Activated CD8-positive, alpha-beta T cell treated with anti-CD3 and anti-CD28 coated beads for 36 hours (primary cell): ENCODE measurements at places on chromosomes 3 and 15. TPM values are rescaled to one million over a fixed set of nuclear protein-coding genes. Genes with fewer than 3 reads are reported as not detected.

- DNase-seq, result no peak
Observed at GRCh38 chr3:149479621-149480325, 5.3 kb downstream of the TM4SF4 start.

- no peak for DNase-seq
Observed at GRCh38 chr15:59439576-59439975, 1.6 kb downstream of the FAM81A start.

GRCh38 chr15:98567951-98568350 is 80.4 kb upstream of the IGF1R start:
- no peak for DNase-seq

SLC6A1 gene
- total RNA-seq, result not detected

- DNase-seq, result no peak
Observed at GRCh38 chr3:4939276-4939675, 40.0 kb upstream of the BHLHE40 start.

KBTBD8 gene
- total RNA-seq, result 11.1 TPM

ANKRD63 gene
- not detected for total RNA-seq

PRSS50 gene
- total RNA-seq, result not detected

GOLGA6L1 gene
- not detected for total RNA-seq

DNA sequence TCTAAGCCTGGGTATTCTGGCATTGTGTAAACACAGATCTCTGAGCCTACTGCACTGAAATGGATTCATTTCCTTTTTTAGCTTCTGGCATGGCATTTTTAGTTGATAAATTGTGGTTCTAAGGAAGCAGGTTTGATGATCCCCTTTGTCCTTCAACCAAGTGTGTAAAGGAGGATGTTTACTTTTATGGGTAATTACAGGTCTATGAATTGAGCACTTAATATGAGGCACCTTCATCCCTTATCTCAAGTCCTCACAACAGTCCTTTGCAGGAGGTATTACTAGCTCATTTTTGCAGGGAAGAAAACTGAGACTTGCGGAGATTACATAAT is 30.8 kb upstream of the ZBTB38 start:
- DNase-seq, result no peak

GRCh38 chr3:160950542-160950941 is 154.6 kb downstream of the B3GALNT1 start:
- DNase-seq, result no peak

DNA sequence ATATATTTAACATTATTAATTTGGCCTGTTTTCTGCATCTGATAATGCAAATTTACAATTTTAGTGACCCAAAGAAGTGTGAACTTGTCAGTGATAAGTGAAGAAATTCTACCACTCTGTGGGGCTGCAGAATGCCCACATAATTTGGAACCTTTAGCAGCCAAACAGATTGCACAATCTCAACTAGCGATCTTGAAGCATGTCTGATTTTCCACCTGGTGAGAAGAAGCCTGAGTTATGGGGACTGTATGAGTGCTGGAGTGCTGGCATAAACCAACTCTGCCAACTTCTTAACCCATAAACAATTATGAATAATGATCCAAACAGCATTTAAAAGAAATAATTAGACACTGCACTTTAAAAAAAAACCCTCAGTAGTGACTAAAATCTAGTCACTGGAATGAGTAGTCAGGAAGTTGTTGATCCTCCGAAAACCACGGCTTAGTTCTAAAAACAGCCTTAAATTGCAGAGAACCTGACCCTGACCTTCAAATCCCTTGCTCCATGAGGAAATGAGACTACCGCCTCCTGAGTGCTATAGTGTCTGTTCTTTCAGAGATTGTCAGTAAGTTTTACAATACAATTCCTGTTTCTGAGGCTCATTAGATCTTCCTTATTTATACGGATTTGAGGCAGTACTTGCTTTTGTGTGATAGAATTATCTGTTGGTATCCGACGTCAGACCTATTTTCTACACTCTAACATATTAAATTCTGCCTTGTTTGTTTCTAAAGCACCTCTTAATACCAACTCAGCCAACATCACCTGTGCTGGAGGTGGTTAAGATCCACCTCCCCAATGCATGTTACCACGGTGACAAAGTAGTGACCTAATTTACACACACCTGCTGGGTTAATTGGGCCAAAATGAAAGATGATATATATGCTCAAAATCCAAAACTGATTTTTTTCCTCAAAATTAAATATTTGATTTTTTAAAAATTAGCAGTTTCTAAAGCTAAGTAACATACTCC is 267.7 kb downstream of the ZBTB20 start:
- no peak for DNase-seq

GRCh38 chr15:53910236-53910849 is 67.9 kb upstream of the UNC13C start:
- DNase-seq, result no peak

DNA sequence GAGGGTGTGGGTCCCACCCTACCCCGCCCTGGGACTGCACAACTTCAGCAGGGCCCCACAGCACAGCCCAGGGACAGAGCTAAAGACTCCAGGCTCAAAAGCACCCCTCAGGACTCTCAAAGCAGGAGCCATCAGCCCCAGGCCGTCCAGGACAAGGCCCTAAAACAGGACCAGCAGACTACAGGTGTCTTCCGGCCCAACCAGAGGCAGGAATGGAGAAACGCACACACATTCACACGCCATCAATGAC is 26.1 kb downstream of the ATRIP start:
- DNase-seq, result no peak

DNA sequence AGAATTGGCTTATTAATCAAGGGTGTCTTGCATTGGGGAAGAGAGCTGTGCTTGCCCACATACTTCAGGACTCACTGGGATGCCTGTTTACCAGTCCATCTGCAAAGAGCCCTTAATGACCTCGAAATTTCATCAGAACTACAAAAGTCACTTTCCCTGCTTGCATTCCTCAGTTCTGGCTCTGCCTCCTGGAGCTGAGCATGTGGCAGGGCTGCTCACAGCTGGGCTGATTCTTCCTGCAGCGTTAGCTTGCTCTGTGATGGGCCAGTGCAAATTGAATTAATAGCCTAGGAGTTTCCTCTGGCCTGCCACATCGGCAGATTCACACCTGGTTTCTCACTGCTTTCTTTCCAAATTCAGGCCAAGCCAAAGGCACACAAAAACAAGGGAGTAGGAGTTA is 108.9 kb downstream of the DUT start:
- no peak for DNase-seq

GRCh38 chr3:111667621-111668239 is 72.6 kb upstream of the ZBED2 start:
- DNase-seq, result peak; percentile 88

NR2E3 gene
- total RNA-seq, result not detected

GRCh38 chr15:62413153-62413552 is 248.1 kb upstream of the C2CD4B start:
- no peak for DNase-seq

DNA sequence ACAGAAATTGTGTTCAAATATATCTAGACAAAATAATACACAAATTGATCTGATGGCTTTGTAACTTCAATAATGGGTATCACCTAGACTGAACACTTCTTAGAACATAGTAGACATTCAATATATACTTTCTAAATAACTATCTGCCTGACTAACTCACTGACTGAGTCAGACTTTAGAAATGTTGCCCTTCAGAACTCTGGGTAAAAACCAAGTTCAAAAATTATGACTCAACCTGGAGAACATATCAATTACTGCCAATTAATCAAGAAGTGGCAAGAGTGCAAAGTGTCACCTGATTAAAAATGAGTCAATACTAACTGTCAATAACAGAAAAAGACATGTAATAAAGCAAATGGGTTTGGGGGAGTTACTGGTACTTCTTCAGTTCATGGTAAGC is 144.6 kb upstream of the TMCO5A start:
- DNase-seq, result no peak

GRCh38 chr15:44441095-44441501 is 13.7 kb downstream of the CTDSPL2 start:
- DNase-seq, result no peak

CCR3 gene
- total RNA-seq, result not detected

DNA sequence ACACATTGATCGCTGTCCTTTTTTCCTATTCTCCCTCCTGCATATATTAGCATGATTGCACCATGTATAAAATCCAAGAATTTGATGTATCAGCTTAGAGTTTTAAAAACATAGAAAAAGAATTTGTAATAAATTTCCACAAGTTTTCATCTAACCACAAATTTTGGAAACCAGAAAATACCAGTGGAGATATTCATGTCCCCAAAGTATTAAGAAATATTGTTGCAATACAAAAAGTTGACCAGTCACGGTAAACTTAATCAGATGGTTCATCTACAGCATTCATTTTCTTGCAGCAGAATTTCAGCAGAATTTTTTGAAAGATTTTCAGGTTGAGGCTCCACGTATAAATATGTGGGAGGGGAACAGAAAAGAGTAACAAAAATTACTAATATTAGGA is 500.9 kb upstream of the MDFIC2 start:
- no peak for DNase-seq
